ENCODE measurements at places on chromosomes 5 and 9.

DNA sequence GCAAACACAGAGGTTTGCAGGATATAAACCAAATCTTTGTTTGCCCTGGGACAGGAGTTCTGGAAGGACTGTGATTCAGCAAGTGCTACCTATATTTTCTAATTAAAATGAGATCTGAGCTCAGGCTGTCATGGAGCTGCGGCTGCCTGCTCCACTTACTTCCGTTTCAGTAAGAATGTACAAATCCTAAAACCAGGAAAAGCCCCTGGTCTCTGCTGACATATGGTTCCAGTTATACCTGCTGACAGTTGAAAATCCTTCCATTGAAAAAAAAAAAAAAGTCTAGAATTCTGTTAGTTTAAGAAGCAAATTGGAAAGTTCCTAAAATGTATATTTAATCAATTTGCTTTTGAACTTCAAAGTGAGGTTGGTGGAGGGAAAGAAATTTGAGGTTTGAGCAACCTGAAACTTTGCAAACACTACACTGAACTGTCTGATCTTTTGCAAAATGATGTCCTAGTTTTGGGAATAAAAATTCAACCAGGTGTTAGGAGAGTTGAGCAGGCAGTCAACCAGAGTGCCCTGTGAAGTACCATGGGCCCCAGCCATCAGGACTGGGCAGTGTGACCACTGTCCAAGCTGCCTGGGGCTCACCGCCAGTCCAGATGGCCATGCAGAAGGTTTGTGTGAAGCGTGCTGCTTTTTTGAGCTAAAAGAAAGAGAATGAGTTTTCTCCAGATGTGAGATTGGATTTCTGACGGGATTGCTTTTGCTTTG is 50.6 kb downstream of the SHB start:
- no peak for DNase-seq

DNA sequence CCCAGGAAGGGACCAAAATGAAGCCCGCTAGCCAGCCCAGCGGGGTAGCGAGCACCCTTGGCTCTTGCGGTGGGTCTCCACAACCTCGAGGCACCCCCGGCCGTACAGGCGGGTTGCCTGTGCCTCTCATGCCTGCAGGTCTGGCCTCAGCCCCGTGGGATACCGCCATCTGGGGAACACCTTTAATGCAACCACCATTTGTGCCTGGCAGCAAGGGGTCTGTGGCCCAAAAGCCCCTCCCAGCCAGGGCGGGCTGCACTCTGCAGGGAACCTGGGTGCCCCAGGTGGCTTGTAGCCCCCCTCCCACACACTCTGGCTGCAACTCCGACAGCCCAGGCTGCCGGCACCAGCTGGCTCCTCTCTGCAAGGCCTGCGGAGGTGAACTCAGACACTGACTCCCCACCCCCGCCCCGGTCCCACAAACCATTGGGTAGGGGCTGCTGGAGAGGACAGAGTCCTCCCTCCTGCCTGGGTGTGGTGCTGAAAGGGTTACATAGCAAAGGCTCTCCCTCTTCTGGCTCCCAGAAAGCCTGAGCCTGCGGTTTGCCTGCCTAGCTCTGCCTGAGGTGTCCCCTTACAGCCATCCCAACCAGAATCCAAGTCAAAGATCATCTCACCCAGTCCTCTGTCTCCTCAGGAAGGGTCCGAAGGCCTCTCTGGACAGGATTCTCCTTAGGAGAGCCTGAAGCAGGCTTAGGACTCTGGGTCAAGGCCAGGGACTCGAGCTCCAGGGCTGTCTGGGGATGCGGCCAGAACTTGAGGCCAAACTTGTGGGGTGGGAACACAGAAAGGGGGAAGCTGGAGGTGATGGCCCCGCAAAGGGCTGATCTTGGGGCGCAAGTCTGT is 109.4 kb downstream of the PSD2 start:
- no peak for DNase-seq

- no peak for DNase-seq
Measured at GRCh38 chr5:38547257-38547656, 9.2 kb downstream of the LIFR start.

DNA sequence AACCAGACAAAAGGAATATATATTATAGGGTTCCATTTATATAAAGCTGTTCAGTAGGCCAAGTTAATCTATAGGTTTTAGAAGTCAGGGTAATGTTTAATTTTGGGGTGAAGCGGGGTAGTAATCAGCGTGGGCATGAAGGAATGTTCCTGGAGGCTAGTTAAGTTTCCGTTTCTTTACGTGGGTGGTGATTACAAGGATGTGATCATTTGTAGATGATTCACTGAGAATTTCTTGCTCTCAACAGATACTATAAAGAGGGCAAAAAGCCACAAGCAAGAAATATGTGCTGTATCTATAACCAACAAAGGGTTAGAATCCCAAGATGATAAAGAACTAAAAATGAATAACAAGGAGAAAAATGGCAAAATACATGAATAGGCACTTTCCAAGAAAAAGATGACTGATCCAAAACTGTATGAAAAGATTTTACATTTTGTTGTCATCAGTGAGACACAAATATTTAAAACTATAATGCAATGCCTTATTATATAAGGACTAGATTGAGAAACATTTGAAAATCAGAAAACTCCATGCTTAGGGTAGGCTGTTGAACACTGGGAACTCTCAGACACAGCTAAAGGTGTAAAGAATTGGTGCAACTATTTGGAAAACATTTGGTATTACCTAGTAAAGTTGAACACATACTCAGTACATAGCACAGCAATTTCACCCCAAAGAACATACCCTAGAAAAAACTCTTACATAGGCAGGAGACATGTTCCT is 224.3 kb upstream of the S1PR3 start:
- DNase-seq: no peak

GRCh38 chr5:33195431-33196165 is 245.2 kb upstream of the TARS1 start:
- no peak for DNase-seq

DNA sequence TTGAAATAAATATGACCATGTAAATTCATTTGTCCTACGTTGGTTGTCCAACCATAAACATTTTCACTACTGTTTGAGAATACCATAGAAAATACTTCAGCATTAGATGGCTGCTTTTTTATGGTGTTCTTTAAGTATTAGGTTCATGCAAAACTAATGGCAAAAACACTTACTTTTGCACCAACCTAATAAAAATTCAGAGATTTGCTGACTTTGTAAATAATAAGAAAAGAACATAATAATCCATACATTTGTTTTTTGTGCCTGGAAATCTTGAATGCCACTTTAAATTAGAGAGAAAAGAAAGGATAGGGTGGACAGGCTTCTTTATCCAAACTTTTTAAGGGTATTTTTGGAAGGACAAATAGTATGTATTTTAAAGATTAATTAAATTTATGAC is 719.7 kb upstream of the TYRP1 start:
- DNase-seq: no peak

GRCh38 chr5:132759114-132760048 is 12.2 kb downstream of the CCNI2 start:
- DNase-seq: peak; percentile 50

DNA sequence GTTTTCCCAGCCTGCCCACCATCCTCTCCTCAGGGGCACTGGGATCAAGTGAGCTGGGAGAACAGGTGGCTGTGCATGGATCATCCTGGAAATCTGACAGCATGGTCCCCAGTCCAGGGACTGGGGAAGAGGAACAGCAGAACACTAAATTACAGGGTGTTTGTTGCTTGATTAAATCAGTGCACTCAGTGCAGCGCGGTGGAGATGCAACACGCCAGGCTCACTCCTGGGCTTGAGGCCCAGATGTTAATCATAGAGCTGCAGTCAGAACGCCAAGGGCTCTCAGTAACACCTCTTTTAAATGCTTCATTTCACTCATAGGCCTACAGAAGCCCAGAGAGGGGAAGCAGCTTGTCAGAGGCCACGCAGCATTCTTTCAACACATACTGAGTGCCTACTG is 14.2 kb upstream of the LARP1 start:
- no peak for DNase-seq

DNA sequence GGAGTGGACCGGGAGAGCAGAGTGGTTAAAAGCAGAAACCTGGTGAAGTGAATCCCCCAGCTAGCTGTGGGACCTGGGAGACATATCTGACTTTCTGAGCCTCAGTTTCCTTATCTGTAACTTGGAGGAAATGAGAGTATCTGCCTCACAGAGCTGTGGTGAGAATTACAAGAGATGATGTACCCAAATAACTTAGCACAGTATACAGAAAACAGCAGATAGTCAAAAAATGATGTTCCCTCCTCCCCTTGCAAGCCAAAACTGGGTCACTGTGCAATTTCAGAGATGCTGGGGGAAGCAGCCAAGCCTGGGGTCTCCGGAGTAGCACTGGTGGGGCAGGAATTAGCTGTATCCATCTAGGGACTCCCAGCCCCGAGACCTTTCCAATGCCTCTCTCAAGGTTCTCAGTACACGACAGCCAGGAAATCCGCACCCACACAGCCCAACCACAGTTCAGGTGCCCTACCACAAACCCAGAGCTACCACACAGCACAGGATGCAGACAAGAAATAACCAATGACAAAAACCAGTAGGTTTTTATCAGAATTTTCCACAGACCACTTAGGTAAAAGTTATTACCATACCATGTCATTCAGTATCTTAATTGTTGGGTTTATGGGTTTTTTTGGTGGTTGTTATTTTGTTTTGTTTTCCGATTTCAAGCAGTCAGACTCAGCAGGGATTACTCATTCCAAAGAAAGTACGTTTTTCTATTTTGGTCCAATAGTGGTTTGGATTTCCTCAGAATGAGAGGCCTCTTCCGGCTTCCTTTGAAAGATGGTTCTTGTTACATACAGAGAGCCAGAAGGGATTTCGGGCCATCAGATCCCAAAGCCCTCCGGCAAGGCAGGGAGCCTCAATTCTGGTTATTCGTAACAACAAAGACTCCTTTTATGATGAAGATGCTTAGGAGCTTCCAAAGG is 4.9 kb upstream of the HRH2 start:
- no peak for DNase-seq

- no peak for DNase-seq
Measured at GRCh38 chr9:137146527-137146918, 7.6 kb downstream of the GRIN1 start.

DNA sequence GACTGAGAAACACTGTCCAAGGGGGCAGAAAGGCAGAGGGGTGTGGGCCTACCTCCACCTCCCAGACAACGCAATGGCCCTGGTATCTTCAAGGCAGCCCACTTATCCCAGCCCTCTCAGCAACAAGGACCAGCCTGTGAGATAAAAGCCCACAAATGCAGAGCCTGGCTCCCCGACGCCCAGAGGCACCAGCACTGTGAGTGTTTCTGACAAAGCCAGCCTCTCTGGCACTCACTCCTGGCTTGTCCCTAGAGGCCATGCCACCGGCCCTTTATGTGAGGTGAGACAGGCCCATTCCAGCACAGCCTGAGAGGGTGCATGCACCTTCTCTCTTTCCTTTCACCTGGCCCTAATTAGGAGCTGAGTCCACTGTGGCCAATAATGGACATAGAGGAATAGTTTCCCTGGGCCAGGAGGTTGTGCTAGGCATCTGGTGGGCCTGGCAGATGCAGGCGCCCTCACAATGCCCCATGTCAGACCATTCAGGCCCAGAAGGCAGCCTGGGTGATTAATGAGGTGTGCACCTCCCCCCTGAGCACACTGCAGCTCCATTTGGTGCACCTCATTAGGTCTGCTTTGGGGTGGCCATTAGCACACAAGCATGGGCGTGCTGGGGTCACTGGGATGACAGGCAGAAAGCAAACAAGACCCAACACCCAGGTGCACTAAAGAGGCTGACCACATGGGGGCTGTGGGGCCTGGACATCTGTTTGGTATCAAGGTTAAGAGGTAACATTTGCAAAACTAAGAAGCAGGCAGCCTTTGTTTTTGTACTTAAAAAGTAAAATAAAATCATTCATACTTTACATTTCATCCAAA is 176.0 kb downstream of the MED10 start:
- no peak for DNase-seq

- no peak for DNase-seq
Measured at GRCh38 chr9:100229561-100229960, 123.2 kb downstream of the TEX10 start.

DNA sequence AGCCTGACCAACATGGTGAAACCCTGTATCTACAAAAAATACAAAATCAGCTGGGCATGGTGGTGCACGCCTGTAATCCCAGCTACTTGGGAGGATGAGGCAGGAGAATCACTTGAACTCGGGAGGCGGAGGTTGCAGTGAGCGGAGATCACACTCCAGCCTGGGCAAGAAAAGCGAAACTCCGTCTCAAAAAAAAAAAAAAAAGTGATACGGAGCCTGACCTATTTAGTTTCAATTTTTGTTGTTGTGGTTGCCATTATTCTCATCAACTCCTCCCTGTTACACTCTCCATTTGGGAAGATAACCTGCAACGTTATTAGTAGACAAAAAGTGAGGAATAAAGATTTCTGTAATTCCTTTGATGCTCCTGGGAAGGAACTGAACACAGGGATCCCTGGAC is 1.3 kb downstream of the STOM start:
- no peak for DNase-seq

DNA sequence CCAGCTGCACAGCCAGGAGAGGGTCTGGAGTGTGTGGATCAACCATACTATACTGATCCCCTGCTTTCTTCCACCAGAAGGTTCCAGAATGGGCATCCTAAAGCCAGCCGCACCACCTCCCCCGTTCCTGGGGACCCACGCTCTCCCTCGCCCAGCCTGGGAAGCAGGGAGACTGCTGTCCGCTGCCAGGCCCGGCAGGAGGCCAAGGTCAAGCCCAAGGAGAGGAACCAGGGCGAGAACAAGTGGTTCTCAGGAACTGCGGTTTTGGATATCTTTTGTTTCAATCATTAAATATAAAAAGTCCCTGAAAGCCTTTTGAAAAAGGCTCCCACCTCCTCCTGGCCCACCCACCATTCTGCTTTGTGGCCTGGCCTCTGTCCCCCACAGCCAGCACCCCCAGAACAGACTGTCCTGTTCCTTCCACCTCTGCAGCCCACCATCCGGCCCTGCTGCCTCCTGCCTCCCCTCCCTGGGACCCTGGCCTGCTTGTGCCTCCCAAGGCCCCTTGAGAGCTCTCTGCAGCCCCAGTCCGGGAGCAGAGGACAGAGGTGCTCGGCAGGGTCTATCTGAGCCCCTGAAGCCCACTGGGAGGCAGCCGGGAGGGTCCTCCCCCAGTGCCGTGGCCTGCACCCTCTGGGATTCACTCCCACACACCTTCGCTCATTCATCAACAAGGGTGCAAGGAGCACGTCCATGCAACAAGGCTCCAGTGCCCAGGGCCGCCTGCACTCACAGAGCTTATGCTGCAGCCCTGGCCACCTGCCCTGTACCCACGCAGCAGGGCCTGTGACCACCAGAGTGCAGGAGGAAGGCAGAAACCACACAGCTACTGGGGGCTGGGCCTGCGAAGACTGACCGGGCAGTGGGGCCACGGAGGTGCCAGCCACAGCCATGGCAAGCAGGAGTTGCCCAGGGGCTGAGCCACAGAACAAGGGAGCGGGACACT is 614 bp upstream of the LCN6 start:
- no peak for DNase-seq

Measured in right atrium auricular region (tissue), 2 donors.